Activated naive CD8-positive, alpha-beta T cell treated with anti-CD3 and anti-CD28 coated beads, Interleukin-2, amount 50 U/mL, for 24 hours (primary cell): ENCODE measurements at places on chromosomes 7 and 10.
A peak's percentile ranks its signal among the peaks of the same experiment; 100 is the strongest.

DNA sequence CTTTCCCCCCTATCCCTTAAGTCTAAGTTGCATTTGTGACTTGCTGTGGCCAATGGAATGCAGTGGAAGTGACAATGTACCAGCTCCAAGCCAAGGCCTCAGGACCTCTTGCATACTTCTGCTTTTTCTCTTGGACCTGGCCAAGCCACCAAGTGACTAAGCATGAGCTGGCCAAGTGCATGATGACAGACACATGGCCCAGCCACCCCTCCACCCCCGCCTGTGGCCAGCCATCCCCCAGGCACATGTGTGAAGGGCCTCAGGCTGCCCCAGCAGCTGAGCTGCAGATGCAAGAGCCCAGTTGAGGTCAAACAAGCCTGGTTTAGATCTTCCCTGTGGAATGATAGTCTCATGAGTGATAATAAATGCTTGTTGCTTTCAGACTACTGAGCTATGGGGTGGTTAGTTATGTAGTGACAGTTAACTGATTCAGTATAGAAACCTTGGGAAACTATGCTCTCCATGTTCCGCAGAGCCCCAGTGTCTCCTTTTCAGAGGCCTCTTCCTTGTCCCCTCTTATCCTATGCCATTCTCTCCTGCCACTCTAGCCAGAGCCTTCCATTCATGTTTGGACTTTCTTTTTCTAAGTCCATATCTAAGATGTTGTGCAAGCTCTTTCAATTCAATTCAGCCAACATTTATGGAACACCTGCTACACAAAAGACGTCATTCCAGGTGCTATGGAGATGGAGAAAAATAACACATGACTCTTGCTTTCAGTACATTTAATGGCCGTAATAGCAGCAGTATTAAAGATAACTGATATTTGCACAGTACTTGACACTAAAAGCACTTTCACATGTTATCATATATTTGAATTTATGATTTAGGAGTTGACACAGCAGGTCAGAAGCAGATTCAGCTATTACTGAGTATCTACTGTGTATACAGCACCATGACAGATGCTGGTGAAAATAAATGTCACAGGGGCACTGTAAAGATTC lies 55.5 kb upstream of the LOXL4 start:
- no peaks in the 10 kb centered on the region for H3K36me3 ChIP-seq
- no peak overlapping the region for H3K27ac ChIP-seq
- no peaks in the 10 kb centered on the region for H3K4me1 ChIP-seq
- H3K4me3 ChIP-seq, result no peak overlapping the region
- peaks cover 3% of the 10 kb centered on the region for H3K27me3 ChIP-seq

DNA sequence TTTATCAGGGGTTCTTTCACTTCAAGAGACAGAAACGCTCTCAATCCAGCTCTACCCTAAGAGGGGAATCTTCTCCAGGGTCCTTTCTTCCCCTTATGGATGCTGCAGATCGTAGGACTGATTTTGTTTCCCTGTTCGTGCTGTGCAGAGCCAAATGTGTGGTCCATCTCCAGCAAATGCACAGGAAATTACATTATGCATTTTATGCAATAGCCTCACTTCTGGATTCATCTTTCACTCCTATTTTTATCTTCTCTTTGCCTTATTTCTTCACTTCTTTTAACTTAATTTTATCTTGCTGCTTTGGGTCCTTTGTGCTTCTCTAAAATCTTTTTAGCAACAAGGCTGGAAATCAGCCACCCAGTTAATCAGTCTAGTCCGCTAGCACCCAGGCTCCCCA lies 184.5 kb upstream of the INHBA start:
- H3K4me1 ChIP-seq, result peaks cover 74% of the 10 kb centered on the region
- H3K4me3 ChIP-seq, result no peak overlapping the region
- H3K36me3 ChIP-seq, result peaks cover 8% of the 10 kb centered on the region
- no peak overlapping the region for H3K27ac ChIP-seq
- peaks cover 6% of the 10 kb centered on the region for H3K27me3 ChIP-seq

DNA sequence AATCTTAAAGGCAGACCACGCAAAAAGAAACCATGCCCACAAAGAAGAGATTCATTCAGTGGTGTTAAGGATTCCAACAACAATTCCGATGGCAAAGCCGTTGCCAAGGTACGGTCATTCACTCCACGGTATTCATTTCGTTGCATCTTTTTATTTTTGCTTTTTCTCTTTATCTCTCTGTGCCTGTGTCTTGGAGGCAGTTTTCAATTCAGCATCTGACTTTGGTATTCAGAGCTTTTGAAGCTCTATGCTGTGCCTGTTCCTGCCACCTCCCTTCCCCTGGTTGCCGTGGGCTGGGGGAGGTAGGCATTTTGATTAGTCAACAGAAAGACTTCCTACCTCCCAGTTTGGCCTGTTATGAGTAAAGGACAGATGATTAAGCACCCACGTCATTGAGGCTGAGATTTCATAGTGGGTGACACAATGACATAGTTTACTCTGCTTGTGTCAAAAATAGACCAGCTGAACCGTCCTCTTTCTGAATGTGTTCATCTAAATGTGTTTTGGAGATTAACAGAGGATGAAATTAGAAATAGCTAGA lies 149.5 kb downstream of the ARID5B start:
- H3K4me3 ChIP-seq, result peak overlapping the region; percentile 87
- DNase-seq, result peak; percentile 67
- H3K27ac ChIP-seq, result peak overlapping the region; percentile 90
- H3K27me3 ChIP-seq, result no peaks in the 10 kb centered on the region
- peaks cover 100% of the 10 kb centered on the region for H3K4me1 ChIP-seq
- H3K36me3 ChIP-seq, result peaks cover 59% of the 10 kb centered on the region

DNA sequence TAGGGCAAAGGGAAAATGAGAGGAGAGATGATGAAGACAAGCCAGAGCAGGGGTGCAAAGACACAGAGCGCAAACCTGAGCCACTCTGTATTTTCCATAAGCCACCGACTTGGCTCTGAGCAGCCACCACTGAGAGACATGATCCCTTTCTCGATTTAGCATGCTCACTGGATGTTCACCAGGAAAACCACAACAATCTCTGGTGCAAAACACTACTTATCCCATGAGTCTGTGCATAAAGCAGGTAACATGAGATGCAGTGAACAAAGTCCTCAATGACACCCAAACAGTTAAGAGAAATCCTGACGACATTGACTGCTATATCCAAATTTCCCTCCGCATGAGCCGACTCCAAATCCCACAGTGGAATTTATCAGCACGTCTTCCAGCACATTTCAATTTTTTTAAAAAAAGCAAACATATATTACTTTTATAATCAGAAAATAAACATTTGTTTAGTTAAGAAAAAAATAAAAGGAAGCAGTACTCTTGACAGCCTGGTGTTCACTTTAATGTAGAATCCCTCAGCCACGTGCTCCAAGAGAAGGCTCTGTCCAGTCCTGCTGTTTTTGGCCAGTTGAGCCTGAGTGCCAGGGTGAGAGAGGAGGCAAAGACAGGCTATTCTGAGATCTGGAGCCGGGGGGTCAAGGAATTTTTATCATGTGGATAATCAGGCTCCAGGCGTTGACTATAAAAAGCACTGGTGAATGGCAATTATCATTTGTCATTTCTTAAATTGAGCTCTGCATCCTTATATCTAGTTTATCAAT lies 238.4 kb downstream of the KCNMA1 start:
- H3K27me3 ChIP-seq, result peaks cover 7% of the 10 kb centered on the region
- H3K27ac ChIP-seq, result no peak overlapping the region
- DNase-seq, result no peak
- peaks cover 4% of the 10 kb centered on the region for H3K4me1 ChIP-seq
- H3K4me3 ChIP-seq, result no peak overlapping the region

- H3K27me3 ChIP-seq, result no peaks in the 10 kb centered on the region
- H3K27ac ChIP-seq, result peak overlapping the region; percentile 76
- H3K36me3 ChIP-seq, result peaks cover 50% of the 10 kb centered on the region
- H3K4me3 ChIP-seq, result no peak overlapping the region
Observed at GRCh38 chr7:6392712-6393666, 54.8 kb downstream of the DAGLB start.

GRCh38 chr7:133819695-133820094 lies 307.4 kb upstream of the LRGUK start:
- DNase-seq, result no peak
- no peaks in the 10 kb centered on the region for H3K4me1 ChIP-seq
- H3K27ac ChIP-seq, result no peak overlapping the region

DNA sequence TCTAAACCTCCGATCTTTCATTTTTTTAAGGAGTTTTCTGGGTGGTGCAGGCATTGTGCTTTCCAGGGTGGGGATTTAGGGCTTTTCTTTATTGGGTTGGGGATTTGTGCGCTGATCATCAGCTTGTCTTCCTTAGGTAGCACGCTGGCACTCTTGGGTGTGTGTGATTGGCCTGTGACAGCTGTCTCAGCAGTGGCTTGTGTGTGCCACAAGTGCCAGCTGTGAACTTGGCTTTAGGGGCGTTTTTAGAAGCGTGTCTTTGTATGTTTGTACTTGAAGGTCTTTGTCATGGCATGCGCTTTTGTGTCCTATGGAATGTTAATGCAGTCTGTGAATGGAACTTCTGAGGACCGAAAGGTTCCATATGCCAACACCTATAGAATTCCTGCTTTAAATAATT lies 788 bp downstream of the AKAP9 start:
- H3K36me3 ChIP-seq, result peaks cover 2% of the 10 kb centered on the region
- peak overlapping the region; percentile 96 for H3K27ac ChIP-seq
- H3K27me3 ChIP-seq, result no peaks in the 10 kb centered on the region
- peaks cover 35% of the 10 kb centered on the region for H3K4me1 ChIP-seq

DNA sequence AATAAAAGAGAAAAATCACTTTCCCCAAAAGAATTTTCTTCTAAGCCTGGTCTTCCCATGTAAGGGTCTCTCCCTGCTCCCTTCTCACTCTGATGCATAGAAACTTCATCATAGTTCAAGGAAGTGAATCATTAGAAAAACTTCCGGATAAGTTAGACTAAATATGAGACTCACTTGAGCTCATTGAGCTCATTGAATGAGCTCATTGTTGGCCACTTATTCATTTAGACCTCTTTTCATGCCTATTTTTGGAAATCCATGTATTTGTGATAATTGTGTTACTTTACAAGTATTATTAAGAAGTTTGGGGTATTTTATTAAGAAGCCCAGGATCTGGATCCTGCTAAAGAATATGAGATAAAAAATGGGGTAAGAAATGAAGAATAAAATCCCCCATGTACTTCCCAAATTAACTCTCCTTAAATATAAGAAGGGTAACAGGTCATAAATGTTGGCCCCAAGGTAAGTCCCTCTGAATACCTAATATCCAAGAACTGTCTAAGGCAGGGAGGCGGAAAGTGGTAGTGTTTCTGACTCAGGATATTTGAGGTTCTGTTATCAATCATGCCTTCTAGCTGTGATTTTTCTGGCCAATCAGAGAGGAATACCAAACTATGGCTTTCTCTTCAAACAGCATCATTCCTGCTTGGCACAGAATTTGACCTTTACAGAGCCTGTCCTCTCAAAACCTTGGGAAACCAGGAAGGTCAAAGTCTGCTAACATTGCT lies 236.5 kb upstream of the PTN start:
- H3K36me3 ChIP-seq, result no peaks in the 10 kb centered on the region
- peaks cover 4% of the 10 kb centered on the region for H3K27me3 ChIP-seq
- no peak overlapping the region for H3K4me3 ChIP-seq
- no peaks in the 10 kb centered on the region for H3K4me1 ChIP-seq
- DNase-seq, result no peak
- H3K27ac ChIP-seq, result no peak overlapping the region

GRCh38 chr10:126839094-126839761 lies 66.0 kb upstream of the DOCK1 start:
- no peaks in the 10 kb centered on the region for H3K36me3 ChIP-seq
- no peaks in the 10 kb centered on the region for H3K27me3 ChIP-seq
- H3K4me3 ChIP-seq, result no peak overlapping the region
- no peak for DNase-seq
